ENCODE measurements at places on chromosomes 13 and 19.

- no peak for DNase-seq
These were observed 56.9 kb upstream of the KCTD4 start for GRCh38 chr13:45257638-45258333.

DNA sequence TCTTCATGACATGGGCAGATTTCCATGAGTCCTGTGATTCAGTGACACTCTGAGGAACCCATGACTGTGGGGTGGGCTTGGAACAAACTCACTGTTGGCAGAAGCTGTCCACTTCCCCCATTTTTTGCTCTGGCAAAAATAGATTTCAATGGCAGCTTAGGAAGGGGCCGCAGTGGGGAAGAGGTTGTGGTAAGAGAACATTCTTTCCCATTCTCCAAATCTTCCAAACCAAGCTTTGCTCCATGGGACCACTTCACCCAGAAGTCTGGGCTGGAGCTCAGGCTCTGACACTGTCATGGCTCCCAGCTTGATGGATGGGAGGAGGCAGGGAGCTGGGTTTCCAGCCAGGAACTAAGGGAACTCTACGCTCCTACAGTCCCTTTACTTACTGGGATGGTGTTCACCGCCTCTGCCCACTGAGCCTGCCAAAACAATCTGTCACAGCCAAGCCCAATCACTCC lies 24.9 kb upstream of the MEDAG start:
- no peak for DNase-seq

DNA sequence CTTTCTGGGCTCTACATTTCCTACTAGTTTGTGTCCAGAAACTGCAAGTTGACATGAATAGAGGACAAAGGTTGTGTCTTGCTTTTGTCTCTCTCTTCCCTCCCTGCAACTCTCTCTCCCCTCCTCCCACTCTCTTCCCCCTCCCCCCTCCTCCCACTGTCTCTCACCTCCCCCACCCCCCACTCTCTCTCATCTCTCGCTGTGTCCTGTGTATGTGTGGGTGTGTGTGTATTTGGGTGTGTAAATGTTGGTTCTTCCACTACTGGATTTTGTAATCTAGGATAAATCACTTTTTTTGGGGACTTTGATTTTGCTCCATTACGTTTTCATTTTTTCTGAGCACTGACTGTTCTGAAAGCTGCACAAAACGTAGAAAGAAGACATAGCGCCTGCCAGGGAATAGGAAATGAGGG lies 48.4 kb downstream of the AKAP11 start:
- DNase-seq: no peak

GRCh38 chr19:56596676-56597075 lies 1.6 kb downstream of the ZNF71 start:
- no peak for DNase-seq

GRCh38 chr13:103371271-103371670 lies 305.1 kb upstream of the SLC10A2 start:
- no peak for DNase-seq

All from activated CD4-positive, alpha-beta T cell treated with anti-CD3 and anti-CD28 coated beads, Interleukin-2, amount 10 ng/mL, durations not matched to agents 24 days and 14 days (primary cell).